Stimulated activated CD8-positive, alpha-beta memory T cell treated with anti-CD3 and anti-CD28 coated beads, Interleukin-7, amount 100 ng/mL, for 48 hours (primary cell): ENCODE measurements at places on chromosomes 4 and X.

DNA sequence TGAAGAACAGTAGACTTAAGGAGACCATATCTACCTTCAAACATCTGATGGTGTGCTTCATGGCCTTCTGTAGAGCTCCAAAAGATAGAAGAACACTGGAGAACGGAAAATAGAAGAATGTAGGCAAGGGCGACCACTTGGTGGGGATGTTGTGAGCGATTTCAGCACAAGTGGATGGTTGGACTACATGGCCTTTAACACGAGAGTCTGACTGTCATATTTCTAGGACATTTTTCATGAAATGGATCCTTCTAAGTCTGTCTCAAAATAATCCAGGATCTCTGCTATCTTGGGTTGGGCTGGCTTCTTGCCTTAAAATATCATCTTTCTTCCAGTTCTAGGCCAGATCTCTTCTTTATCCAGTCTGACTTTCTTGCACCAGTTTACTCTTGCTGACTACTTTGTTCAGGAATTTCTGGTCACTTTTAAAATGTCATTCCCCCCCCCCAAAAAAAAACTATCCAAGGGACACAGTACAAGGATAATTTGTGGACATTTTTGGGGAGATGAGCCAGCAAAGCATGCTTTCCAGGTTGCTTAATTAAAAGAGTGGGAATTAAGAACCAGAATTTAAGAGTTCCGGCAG lies 1.2 kb upstream of the MID1IP1 start:
- no peak for DNase-seq

DNA sequence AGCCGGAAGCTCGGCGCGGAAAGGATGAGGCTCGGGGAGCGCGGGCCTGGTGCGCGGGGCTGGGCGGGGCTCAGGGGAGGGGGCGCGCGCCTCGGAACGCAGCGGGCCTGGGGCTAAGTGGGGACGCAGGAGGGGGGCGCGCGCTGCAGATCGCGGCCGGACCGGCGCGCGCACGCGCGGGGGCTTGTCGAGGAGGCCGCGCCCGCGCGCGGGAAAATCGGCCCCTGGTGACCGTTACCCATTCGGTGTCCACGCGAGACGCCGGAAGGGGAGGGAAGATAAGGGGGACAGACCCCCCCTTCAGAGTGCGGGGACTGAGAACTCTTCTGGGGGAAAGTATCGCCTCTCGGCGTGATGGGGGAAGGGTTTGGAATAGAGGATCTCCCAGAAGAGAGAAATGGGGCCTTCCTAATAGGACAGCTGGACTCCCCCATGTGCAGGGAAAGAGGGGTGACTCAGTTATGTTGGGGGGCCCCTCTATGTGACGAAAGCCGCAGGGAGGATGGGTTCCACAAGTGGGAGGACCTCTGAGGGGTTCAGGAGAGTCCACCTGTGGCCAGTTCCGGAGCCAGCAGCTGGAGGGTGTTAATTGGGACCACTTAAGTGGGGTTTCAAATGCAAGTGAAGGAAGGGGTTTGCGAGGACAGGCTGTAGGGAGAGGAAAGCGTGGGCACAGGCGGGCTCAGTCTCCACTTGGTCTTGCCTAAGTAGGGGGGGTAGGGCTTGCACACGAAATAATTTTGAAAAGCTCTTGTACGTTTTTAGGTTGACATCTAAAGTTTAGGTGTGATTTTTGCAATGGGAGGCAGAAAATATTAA lies 584 bp downstream of the SUV39H1 start:
- DNase-seq = no peak

GRCh38 chr4:187921946-187922623 lies 73.5 kb upstream of the ZFP42 start:
- DNase-seq = no peak

DNA sequence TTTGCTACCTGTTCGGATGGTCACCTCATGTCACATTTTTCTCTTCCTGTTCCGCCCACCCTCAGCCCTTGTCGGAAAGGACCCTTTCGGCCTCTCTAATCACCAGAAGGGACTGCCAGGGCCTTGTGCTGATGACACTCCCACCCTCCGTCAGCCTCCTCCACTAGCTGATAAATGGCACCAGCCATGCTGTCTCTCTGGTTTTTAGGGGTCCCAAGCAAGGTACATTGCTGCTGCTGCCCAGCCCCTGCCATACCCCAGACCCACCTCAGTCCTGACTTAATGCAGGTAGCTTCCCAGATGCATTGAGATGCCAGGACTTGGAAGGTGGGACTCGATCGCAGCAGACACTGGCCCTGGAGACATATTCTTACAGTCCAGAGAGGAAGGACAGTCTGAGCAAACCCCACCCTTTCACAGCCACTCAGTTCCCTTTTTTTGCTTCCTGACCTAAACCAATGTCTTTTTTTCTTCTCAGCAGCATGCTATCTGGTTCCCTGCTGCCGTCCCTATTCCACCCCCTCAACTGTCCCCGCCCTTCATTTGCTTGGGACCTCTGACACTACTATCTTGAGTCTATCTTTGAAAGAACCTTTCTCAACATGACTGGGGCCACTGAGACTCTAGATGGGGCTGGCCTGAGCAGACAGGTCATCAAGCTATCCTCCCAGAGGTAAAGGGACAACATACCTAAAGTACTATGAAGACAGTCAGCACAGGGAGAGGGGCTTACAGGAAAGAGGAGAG lies at the start of gene BTK:
Gene BTK, minus strand, starts transcription at position 397 of the 747 bp plus-strand sequence. CDS start 10,907 bp downstream, outside the sequence.
- no peak for DNase-seq

GRCh38 chr4:45985038-45985437 lies 138.8 kb downstream of the GABRG1 start:
- no peak for DNase-seq

GRCh38 chr4:1021386-1022050 lies 10.1 kb downstream of the FGFRL1 start:
- DNase-seq = no peak

DNA sequence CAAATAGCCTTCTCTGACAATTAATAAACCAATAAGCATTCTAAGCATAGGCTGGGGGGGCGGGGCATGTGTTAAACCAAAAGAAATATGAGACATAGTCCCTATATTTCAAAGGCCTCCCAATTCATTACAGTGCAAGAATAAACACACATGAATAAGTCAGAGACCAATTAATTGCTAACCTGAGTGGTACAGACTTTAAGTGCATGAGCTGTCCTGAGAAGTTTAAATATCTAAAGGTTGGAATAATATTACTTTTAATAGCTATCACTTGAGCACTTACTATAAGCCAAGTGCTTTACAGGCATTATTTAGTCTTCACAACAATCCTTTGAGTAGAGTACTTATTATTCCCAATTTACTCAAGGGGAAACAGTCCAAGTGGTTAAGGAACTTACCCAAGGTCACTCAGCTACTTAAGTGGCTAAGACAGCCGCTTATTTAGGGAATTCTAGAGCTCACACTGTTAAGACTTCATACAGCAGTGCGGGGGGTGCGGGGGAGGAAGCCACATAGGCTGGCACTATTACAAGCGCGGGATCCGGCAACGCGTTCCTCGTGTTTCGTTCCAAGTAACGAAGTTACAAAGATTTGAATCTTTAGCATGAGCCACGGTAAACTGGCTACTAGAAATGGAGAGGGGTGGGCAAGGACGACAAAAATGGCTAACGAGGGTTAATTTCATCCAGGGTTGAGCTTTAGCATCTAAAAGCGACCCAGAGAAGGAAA lies 1.4 kb downstream of the THOC2 start:
- no peak for DNase-seq

- DNase-seq = no peak
Measured at GRCh38 chr4:22077571-22077970, 129.0 kb upstream of the KCNIP4 start.

DNA sequence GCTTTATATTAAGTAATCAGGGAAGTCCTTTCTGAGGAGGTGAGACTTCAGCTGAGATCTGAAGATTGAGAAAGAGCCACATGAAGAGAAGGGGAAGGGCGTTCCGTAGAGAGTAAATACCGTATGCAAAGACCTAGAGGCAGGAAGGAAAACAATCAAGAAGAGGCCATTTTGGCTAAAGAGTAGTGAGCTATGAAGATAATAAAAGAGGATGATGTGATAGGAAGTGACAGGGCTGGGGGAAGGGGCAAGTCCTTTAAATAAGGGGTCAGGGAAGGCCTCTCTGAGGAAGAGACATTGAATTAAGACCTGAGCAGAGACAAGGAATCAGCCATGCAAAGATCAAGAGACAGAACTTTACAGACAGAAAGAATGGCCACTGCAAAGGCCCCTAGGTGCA lies 86.2 kb downstream of the ZIC3 start:
- DNase-seq = no peak

DNA sequence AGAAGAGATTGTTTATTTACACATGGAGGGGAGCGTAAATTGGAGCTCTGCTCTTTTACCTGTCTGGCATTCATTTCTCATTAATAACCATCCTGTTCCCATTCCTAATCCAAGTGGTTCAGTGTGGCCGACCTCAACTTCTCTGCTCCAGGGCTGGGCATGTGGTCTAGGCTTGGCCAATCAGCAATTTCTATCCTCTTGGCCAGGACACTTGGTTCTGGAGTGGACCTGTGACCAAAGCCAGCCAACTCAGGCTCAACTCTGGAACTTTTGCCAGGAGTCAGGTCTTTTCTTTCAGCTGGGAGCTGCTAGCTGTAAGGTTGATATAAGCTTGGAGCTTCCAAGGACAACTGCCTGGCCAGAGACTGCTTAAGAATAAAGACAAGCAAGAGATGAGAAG lies 15.6 kb upstream of the RASL11B start:
- DNase-seq = no peak

DNA sequence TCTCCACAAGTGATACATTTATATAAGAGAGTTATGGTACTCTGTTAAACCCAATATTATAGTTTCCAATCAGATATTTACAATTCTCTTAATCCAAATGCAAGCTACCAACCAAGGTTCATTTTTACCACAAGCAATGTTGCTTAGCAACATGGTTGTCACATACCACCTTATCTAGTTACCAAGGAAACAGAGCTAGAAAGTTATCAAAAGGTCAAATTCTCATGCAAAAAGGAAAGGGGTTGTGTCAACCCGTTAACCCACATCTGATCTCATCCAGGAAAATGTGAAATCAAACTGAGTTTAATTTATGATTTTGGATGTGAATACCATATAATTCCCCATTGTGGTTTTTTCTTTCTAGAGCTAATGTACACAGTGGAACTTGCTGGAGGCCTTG lies 274.1 kb upstream of the MAGEB2 start:
- DNase-seq = no peak
